ENCODE measurements at places on chromosomes 7 and 10. TPM values are rescaled to one million over a fixed set of nuclear protein-coding genes. Genes with fewer than 3 reads are reported as not detected.

The UMAD1 gene
- 7.1 TPM for total RNA-seq

The C10orf53 gene
- total RNA-seq = not detected

The GIMAP2 gene
- not detected for total RNA-seq

The SVIL gene
- 90.7 TPM for total RNA-seq

The TMEM236 gene
- 0.39 TPM for total RNA-seq

The SPDYE9 gene
- total RNA-seq = not detected

The COL28A1 gene
- under 0.01 TPM for total RNA-seq

The ADCYAP1R1 gene
- total RNA-seq = not detected

The CAMK2B gene
- total RNA-seq = not detected

The CFAP43 gene
- total RNA-seq = 1.6 TPM

The PAX4 gene
- not detected for total RNA-seq

The RET gene
- total RNA-seq = 0.11 TPM

The ITIH5 gene
- 4.2 TPM for total RNA-seq

The TMEM176A gene
- total RNA-seq = not detected

The CTBP2 gene
- total RNA-seq = 140 TPM

The VPS37D gene
- total RNA-seq = 2.7 TPM

The GPR146 gene
- 0.33 TPM for total RNA-seq

The HNRNPF gene
- total RNA-seq = 162 TPM

The AMPH gene
- total RNA-seq = not detected
